HCT116 (cell line): ENCODE measurements at places on chromosomes 5 and 9. TPM values are rescaled to one million over a fixed set of nuclear protein-coding genes. Genes with fewer than 3 reads are reported as not detected.

GRCh38 chr5:173232499-173233346 is 2.3 kb downstream of the NKX2-5 start:
- H3K36me3 ChIP-seq: no peaks in the 10 kb centered on the region
- H3K27ac ChIP-seq: no peak overlapping the region
- no peak overlapping the region for H3K4me3 ChIP-seq
- H3K27me3 ChIP-seq: no peaks in the 10 kb centered on the region
- DNase-seq: no peak

ARID3C gene
- total RNA-seq: 0.42 TPM

DNA sequence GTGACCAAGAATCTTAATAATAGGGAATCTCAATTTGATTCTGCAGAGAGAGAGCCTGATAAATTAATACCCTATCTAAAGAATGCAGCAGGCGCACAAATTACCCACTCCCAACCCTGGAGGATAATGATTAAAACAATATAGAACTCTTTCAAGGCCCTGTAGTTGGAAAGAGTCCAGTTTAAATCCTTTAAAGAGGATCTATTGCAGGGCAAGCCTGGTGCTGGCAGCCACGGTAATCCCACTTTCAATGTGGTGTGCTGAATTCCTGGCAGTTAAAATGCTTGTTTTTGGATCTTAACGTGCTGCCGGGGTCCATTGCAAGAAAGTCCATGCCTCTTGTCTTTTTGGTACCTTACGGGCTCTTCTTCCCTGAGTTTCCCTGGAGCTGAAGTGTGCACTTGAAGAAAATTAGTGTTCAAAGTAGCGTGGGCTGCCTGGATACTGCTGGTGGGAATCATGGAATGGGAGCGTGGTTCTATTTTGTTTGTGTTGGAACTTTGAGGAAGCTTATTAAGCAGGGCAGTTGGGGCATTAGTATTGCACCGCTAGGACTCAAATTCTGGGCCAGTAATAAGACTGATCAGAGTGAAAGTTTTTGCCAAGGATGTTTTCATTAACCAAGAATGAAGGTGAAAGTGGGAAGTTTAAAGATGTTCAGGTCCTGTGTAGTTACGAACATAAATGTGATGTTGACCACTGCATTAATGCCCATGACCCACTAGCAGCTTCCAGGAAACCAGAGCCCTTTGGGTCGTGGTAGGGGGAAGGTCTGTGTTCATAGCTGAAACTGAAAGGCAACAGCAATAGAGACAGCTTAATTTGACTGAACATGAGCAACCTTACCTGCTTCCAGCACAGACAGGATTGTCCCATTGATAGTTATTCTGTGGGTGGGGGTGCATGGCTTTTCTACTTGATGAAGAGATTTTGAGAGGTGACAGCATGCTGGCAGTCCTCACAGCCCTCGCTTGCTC is 20.8 kb downstream of the MARCHF6 start:
- no peaks in the 10 kb centered on the region for H3K27me3 ChIP-seq
- H3K36me3 ChIP-seq: no peaks in the 10 kb centered on the region
- H3K27ac ChIP-seq: no peak overlapping the region
- no peak overlapping the region for H3K4me3 ChIP-seq
- no peaks in the 10 kb centered on the region for H3K4me1 ChIP-seq

- H3K4me1 ChIP-seq: no peaks in the 10 kb centered on the region
- no peak for DNase-seq
- H3K4me3 ChIP-seq: no peak overlapping the region
- H3K27ac ChIP-seq: no peak overlapping the region
- no peaks in the 10 kb centered on the region for H3K36me3 ChIP-seq
These were observed 141.1 kb downstream of the FBXO4 start for GRCh38 chr5:42066131-42066530.

HINT1 gene
- 222 TPM for total RNA-seq

DNA sequence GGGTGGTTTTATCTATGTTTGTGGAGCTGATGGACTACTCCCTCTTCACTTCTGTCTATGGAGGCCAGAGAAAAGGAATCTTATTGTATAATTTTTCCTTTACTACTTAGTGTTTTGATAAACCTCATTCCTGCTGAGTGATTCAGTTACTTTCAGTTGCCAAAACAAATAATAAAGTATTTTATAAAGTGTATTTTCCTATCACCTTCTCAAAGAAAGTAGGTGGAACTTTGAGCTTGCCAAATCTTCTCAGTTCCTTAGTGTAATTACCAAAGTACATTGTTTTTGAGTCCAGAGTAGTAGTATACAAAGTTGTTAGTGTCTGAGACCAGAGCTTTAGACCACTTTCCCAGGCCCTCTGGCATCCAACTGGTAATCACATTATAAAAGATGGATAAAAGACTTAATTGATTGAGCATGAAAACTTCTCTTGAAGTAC is 13.5 kb downstream of the RABGAP1 start:
- peaks cover 6% of the 10 kb centered on the region; the same call in 1 of the 2 replicates for H3K4me1 ChIP-seq
- H3K4me3 ChIP-seq: no peak overlapping the region
- no peaks in the 10 kb centered on the region for H3K27me3 ChIP-seq
- no peak overlapping the region for H3K27ac ChIP-seq

KIF24 gene
- 5.8 TPM for total RNA-seq

STKLD1 gene
- total RNA-seq: 0.37 TPM

PKD2L2 gene
- not detected for total RNA-seq

DNA sequence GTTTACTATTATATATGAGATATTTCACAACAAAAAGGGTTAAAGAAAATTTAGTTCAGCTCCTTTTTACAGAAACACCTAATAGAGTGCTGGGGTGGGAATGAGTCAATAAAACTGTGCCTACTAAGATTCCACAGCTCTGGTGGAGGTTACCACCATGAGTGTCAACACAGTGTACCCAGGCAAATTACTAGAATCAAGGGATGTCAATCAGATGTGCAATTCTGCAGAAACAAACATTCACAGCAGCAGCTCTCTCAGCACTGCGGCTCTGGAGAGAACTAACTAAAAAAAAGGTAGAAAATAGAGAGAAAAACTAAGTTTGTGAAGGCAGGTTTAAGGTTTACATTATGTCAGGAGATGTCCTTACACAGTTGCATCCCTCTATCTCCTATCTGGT is 1313.0 kb downstream of the MAT2B start:
- no peak for DNase-seq
- no peak overlapping the region for H3K4me3 ChIP-seq
- no peaks in the 10 kb centered on the region for H3K27me3 ChIP-seq
- H3K4me1 ChIP-seq: no peaks in the 10 kb centered on the region

LCN15 gene
- total RNA-seq: 0.76 TPM
